ENCODE measurements at places on chromosomes 16 and 17.

- DNase-seq, result no peak
Measured at GRCh38 chr16:974001-974601, 3.3 kb upstream of the LMF1 start.

DNA sequence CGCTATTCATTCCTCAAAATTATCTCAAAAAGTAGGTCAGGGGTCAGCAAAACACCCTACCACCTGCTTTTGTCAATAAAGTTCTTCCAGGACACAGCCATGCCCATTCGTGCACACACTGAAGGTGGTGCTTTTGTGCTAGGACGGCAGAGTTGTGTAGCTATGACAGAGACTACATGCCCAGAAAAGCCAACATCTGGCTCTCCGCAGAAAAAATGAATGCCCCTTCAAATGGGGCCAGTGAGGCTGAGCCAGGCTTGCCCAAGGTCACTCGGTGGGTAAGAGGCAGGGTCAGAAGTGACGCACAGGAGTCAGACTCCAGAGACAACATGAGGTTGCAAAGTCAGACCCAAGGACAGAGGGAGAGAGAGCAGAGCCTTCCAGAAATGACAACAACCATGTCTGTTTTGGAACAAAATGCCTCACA is 200.1 kb downstream of the XYLT1 start:
- DNase-seq, result no peak

DNA sequence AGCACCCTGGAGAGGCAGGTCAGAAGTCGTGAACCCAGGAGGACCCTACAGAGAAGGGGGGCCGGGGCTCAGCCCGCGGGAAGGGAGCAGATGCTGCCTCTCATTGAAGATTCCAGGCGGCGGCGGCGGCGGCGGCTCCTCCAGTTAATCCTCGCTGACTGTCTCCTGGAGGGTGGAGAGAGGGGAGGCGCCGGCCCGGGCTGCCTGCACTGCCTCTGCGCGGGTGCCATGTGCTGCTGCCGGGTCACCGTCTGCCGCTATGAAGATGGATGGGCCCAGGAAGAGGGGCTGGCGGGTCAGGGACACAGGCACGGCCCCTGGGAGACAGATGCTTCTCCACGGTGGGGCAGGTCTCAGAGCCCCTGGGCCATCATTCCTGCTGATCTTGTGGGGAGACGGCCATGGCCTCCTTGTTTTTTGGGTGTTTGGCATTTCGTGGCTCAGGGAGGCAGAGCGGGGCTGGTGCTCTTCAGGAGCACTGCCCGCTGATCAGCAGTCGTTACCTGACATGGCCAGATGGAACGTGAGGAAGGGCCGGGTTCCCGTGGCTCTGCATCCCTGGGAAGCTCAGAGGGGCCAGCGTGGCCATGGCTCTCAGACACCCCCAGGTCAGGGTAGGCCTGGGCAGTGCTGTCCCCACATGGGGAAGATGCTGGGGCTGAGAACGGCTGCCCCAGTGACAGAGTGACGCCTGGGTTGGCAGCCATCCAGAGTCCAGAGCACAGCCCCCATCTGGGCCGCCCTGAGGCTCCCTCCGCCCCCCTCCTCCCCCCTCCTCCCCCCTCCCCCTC is 36.1 kb downstream of the GINS2 start:
- no peak for DNase-seq

- DNase-seq, result no peak
Measured at GRCh38 chr17:40460968-40461731, 17.9 kb downstream of the IGFBP4 start.

- DNase-seq, result no peak
Measured at GRCh38 chr16:14373896-14374295, 256.2 kb downstream of the PARN start.

- no peak for DNase-seq
Measured at GRCh38 chr17:6374761-6375312, 60.1 kb downstream of the AIPL1 start.

DNA sequence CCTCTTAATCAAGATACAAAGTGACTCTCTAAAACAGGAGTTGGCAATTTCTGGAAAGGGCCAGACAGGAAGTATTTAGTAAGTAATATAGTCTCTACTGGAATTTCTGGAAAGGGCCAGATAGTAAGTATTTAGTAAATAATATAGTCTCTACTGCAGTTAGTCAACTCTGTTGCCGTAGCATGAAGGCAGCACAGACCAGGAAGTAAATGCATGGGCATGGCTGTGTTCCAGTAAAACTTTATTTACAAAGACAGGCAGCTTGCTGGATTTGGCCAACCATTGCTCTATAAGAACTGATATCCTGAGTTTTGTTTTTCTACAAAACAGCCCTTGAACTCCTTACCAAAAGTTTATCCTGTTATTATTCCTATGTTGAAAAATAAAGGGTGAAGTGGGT is 16.9 kb downstream of the LDAF1 start:
- no peak for DNase-seq

- DNase-seq, result no peak
Measured at GRCh38 chr16:81636298-81636993, 142.6 kb upstream of the PLCG2 start.

DNA sequence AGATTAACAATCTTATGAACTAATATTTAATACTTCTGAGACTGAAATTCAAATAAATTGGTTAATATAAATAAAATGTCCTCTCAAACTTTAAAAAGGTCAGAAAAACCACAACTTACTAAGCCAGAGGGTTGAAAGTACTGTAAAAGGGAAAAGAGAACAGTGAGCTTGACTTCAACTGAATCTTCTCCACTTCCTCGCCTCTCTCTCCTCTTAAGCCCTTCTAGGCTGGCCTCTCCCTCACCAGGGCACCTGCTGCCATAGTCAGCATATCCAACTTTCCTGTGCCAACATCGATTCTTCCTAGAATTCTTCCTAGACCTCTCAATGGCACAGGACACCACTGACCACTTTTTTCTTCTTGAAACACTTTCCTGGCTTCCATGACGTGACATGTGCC is 19.4 kb downstream of the GNA13 start:
- DNase-seq, result no peak

GRCh38 chr17:75683583-75683982 is 16.4 kb downstream of the SAP30BP start:
- no peak for DNase-seq

DNA sequence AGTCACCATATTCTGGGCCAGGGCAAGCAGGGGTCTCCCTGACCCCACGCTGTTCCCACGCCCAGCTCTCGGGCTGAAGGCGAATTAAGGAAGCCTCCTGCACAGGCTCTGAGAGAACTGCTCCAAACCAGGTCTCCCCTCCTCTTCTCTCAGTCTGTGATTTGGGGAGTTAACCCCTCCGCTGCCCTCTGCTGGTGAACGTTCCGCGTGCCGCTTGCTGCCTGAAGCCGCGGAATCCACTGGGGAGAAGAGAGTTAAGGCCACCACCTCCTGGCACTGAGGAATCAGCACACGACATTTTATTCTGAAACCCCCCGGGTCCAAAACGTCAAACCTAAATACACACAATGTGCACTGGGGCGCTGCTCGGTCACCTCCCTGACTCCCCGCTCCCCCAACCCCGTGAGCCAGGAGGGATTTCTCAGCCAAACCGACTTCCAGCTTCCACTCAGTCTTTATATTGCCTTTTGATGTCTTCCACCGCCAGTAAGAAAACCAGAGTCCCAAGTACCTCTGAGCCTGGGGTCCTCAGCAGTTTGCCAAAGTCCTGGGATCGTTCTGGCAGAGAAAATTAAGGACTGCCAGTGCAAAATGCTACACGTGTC is 54.4 kb upstream of the RCVRN start:
- DNase-seq, result no peak

GRCh38 chr17:3695723-3696411 is at the start of gene P2RX5:
Gene P2RX5 (minus strand): TSS chr17:3696155. CDS start chr17:3696005, 150 bp downstream.
- DNase-seq, result no peak

DNA sequence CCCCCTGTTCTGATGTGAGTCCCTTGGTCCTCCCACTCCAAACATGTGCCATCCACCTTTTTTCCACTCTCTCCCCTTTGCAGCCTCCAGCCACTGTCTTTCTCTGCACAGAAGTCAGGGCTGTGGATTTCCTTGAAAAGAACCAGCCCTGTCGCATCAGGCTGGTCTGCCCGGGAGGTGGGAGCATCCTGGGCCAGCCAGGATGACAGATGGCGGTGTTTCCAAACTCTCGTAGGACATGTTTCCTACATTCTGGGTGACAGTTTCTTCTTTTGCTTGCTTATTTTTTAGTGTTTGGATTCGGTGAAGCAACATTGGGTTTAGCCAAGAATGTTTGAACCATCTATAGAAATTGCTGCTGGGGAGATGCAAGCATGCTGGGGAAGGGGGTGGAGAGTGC is 100.8 kb downstream of the CCDC182 start:
- no peak for DNase-seq

GRCh38 chr17:1183171-1183873 is 3.5 kb upstream of the ABR start:
- DNase-seq, result no peak

GRCh38 chr17:55731586-55732250 is 9.1 kb upstream of the TMEM100 start:
- no peak for DNase-seq

DNA sequence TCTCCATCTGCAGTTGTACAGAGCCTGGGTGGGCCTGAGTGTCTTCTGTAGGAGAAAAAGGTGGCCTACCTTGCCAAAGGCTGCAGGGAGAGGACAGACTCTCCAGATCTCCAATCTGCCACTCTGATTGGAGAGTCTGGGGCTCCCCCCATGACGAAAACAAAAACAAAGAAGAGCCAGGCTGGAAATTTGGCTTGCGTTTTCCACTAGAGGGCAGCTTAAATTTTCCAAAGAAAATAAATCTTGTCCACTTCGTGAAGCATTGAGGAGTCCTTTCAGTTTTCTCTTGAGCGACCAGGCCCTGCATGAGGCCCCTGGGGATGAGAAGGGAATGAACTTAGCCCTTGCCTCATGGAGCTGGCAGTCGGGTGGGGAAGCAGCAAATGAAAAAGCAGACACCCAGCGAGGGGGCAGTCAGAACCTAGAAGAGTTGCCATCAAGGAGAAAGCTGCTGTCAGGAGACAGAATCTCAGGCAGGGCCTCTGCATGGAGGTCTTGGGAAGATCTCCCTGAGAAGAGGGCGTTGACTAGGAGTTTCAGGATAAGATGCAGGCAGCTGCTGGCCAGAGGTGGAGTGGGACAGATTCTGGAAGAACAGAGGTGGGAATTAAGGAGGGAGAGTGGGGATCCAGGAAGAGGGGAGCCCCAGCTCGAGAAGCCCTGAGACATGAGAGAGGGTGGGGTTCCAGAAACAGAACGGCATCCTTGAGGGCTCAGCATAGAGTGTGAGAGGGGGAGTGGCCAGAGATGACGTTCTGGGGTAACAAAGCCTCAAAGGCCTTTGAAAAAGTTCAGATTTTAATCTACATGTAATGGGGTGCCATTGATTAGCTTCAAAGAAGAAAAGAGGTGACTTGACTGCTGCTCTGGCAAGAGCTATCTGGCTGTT is 8.4 kb upstream of the SHCBP1 start:
- DNase-seq, result no peak

DNA sequence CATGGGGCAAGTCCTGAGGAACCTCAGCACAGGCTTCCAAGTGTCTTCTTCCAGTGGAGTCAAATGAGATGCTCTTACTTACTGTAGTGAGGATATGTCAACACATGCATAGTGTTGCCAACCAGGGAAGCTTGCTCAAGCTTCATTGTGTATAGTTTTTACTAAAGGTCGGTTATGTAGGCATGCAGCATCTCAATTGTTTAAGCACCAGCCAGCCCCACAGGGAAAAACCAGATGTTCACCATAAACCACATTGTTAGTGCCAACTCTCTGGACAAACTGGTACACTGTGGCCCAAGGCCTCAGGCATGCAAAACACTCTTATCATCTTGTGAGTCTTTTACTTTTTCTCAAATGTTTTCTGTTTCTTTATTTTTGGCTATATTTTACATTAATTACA is 152.1 kb downstream of the PHKB start:
- no peak for DNase-seq

DNA sequence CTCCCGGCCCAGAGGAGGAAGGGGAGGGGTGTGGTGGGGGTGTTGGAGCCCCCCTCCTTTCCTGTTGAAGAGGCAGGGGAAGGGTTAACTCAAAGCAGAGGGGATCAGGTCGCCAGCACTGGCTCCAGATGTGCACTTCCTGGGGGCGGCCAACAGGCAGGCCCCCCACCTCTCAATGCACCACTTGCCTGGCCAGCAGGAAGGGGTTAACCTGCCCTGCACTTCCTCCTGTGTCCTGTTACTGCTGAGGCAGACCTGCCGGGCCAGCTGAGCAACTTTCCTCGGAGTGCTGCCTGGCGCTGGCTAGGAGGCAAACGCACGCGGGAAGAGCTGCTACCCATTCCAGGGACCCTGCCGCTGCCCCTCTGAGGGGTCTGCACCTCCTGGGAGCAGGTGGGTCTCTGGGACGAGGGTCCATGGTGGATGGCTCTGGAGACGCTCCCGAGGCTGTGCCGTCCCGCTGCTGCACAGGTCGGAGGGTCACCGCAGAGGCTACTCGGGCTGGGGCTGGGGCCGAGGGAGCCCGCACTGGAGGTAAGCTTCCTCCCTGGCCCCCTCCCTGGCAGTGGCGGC is at the start of gene EPN3:
Gene EPN3 (plus strand): TSS at position 284 of the 573 bp plus-strand sequence. CDS start 3,822 bp downstream, outside the sequence.
- DNase-seq, result no peak

- DNase-seq, result no peak
Measured at GRCh38 chr16:76818606-76819181, 372.3 kb upstream of the MON1B start.

- DNase-seq, result no peak
Measured at GRCh38 chr16:4334724-4335495, 16.2 kb downstream of the PAM16 start.

- no peak for DNase-seq
Measured at GRCh38 chr16:14215941-14216340, 144.8 kb downstream of the MRTFB start.

GRCh38 chr17:41722231-41722630 is 10.1 kb downstream of the GAST start:
- DNase-seq, result no peak

DNA sequence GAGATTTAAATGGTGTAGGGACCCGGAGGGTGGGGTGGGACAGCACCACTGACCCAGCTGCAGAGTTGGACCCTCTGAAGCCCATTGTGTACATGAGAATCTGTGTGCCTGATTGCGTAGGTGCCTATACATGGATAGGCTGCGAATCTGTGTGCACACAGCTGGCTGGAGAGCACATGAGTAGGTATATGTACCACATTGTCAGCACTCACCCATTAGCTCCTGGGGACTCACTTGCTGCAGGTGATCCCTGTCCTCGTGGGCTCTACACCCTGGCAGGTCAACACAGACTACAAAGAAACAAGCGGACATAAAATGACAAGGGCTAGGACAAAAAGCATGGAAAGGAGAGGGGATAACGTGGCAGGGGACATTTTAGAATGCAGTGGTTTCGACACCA is 11.3 kb upstream of the CETP start:
- DNase-seq, result no peak

DNA sequence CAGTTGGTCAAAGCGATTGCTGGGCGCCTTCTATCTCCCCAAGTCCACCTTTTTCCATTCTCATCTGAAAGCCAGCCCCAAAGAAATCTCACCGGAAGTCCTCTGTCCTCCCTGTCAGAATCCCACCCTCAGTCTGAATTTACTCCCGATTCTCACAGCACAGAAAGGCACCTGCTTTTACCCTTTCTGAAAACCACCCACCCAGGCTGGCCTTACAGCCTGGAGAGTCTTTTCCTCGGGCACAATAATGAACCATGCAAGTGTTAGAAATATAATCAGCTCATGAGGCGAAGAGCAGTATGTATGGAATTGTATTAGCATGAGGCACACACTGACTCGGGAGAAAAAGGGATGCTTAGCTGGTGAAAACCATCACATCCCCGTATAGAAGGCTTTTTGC is 1.2 kb upstream of the ZFHX3 start:
- DNase-seq, result no peak

- no peak for DNase-seq
Measured at GRCh38 chr17:7748076-7748775, 30.7 kb downstream of the DNAH2 start.
